ENCODE measurements at places on chromosomes 2 and 18. TPM values are rescaled to one million over a fixed set of nuclear protein-coding genes. Genes with fewer than 3 reads are reported as not detected.

Gene UPP2
- not detected for total RNA-seq

Gene TXNDC2
- 0.18 TPM for total RNA-seq

Gene SH2D6
- total RNA-seq, result 13.4 TPM

Gene ALK
- not detected for total RNA-seq

Gene STAT1
- total RNA-seq, result 77.6 TPM
